Kidney capillary endothelial cell (primary cell): ENCODE measurements at places on chromosomes 16 and 17.

DNA sequence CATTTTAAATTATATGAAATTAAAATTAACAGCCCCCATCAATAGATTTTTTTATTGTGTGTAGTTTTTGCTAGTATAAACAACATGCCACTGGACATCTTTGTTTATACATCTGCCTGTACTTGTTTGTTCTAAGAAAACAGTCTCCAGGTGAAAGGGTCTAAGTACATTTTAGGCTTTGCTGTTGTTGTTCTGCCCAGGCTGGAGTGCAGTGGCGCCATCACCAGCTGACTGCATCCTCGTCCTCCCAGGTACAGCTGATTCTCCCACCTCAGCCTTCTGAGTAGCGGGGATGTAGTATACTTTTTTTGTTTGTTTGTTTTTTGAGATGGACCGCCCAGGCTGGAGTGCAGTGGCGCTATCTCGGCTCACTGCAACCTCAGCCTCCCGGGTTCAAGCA lies 25.5 kb downstream of the C17orf58 start:
- no peak for DNase-seq

GRCh38 chr16:84087001-84087400 lies 29.7 kb downstream of the MBTPS1 start:
- DNase-seq, result no peak

DNA sequence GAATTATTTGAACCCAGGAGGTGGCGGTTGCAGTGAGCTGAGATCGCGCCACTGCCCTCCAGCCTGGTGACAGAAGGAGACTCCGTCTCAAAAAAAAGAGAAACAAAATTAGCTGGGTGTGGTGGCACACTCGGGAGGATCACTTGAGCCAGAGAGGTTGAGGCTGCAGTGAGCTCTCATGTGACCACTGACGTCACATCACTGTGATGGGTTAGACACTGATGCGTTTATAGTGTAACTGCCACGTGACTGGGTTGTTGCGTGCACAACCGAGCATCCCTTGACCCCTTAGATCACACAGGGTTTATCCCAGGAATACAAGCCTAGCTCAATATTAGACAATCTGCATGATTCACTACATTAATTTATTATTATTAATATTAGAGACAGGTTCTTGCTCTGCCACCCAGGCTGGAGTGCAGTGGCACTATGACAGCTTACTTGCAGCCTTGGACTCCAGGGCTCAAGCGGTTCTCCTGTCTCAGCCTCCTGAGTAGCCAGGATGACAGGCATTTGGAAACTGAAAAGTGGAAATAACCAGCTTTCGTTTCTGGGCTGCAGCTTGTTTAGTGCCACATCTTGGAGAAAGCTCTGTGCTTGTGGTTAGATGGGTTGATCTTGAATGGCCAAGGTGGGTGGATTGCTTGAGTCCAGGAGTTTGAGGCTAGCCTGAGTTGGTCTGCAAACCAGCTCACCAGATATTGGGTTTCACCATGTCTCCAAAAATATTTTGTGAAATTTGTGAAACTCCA lies 26.4 kb upstream of the ABR start:
- DNase-seq, result no peak

DNA sequence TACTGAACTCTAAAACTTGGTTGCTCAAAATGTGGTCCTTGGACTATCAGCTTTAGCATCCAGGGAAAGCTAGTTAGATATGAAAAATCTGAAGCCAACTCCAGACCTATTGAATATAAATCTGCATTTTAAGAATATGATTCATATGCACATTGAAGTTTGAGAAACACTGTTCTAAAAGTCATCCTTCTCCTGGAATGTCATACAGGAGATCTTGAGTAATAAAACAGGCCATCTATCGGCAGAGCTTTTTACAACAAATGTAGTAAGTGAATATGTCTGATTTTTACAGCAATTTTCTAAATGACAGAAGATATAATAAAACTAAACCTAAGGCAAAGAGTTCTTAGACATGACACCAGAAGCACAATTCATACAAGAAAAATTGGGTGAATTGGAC lies 140.4 kb downstream of the PMP22 start:
- DNase-seq, result no peak

DNA sequence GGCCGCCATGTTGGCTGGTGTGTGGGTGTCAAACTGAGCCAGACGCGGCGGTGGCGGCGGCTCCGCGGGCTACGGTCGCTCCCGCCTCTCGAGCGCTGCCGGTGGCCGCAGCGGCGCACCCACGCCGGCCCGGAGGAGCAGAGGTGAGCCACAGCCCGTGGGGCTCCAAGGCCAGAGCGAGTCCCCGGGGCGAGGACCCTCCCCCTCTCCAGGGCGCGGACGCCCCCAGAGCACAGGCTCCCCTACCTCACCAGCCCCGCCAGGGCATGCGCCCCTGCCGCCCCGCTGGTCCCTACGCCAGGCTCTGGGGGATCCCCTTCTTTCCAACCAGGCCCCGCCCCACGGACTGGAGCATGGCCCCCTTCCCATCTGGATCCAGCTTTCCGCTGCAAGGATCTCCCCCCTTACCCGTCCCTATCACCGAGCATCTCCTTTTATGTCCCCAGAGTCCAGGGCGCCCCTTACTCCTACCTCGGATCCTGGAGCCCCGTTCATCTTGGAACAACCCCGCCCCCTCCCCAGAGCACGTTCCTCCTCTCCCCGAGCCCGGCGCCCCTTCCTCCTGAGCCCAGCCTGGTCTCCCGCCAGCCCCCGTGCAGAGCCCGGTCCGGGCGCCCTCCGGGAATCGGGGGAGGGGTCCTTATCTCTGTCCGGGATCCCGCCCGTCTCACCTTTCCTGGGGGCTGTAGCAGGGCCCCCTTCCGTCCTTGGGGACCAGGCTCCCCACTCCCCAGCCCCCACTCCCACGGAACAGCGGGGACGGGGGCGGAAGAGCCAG lies 412 bp downstream of the EPN2 start:
- DNase-seq, result no peak

DNA sequence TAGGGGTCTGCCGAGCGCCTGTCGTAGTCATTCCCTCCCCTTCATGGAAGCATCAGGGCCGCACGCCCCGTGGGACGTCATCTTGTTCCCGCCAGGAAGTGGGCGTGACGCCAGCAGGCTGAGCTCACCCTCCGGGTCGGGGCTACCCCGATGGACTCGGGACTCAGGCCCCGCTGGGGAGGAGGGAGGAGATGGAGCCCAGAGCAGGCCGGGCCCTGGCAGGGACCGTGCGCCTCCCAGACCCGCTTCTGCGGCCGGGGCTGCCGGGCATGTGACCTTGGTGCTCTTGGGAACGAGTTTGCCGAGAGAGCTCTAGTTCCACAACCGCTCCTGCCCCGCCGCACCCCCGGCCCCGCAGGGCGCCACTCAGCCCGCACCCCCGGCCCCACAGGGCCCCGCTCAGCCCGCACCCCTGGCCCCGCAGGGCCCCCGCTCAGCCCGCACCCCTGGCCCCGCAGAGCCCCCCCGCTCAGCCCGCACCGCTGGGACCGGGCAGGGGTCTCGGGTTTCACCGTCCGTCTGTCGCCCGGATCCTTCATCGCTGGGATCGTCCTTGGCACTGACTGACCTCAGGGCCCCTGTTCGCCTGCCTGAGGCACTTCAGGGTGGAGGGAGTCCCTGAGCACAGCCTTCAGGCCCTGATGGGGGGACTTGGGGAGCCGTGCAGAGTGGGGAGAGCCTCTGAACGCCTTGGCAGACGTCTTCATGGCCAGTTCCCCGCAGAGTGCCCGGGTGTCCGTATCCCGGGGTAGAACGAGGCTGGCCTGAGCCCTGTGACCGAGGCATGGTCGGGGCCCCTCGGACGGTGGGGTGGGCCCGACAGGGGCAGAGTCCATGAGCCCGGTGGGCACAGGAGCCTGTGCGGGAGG lies 5.8 kb downstream of the CACNA1H start:
- DNase-seq, result peak; percentile 19

DNA sequence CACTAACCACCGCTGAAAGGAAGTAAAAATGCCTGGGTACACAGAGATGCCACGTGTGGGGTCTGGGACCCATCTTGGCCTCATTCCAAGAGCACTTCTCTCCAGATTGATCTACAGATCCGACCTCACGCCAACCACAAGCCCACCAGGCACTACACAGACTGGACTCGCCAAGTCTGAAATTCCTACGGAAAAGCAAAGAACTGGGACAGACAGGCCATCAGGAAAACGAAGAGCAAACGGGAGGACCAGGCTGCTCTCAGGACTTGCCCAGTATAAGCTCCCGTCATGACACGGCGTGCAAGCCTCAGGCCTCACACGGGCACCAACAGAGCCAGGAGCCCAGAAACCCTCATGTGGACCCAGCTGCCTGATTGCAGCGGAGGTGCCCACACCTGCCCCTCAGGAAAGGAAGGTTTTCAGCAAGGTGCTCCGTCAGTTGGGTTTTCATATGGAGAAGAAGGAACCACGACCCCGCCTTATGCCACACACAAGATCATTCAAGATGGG lies 20.1 kb upstream of the C16orf95 start:
- no peak for DNase-seq

DNA sequence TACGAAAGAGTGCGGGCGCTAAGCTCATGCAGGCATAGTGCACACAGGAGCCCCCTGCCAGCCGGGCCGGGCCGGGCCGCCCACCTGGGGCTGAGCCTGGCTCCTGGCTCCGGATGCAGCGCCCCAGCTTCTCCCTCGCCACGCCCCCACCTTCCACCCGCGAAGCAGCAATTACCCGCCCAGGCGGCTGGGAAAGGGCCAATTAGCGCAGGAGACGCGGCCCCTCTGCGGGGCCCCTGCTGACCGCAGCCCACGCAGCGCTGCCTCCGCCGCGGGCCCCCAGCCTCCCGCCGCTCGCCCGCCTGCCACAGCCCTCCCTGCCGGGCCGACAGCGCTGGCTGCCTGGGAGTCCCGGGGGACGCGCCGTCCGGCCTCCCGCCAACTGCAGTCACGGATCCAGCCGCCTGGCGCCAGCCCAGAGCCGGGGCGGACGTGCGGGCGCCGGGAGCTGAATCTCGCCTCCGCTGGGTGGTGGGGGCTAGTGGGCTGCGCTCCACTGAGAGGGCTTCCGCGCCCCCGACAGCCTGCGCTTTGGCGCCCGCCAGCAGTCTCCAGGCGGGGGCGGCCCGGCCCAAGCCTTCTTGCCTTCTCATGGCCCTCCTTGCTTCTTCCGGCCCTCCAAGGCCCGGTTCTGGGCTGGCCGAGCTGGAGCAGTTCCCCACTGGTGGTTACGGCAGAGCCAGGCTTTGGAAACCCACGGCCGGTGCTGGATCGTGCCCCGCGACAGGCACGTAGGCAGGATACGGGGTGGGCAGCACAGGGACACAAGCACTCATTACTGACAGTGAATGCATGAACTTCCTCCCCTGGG lies 14.9 kb upstream of the CBFB start:
- peak; percentile 83 for DNase-seq

- DNase-seq, result no peak
Observed at GRCh38 chr16:89081556-89081955, 12.1 kb upstream of the ACSF3 start.

DNA sequence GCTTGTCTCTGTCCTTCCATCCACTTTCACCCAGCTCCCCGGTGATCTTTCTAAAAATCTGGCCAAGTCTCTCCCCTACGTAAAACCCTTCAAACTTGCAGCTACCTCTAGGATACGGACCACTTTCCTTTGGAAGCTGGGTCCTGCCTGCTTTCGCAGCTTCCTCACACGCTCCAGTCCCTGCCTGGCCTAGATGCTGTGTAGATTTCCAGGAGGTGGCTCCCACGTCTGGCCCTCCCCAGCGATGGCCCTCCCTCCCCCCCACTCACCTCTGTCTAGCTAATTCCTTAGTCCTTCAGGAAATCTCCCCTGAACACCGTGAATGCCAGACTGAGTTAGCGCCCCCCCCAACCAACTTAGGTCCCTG lies 579 bp upstream of the LRRC59 start:
- no peak for DNase-seq

GRCh38 chr17:72943826-72944689 lies 148.4 kb downstream of the SLC39A11 start:
- no peak for DNase-seq

DNA sequence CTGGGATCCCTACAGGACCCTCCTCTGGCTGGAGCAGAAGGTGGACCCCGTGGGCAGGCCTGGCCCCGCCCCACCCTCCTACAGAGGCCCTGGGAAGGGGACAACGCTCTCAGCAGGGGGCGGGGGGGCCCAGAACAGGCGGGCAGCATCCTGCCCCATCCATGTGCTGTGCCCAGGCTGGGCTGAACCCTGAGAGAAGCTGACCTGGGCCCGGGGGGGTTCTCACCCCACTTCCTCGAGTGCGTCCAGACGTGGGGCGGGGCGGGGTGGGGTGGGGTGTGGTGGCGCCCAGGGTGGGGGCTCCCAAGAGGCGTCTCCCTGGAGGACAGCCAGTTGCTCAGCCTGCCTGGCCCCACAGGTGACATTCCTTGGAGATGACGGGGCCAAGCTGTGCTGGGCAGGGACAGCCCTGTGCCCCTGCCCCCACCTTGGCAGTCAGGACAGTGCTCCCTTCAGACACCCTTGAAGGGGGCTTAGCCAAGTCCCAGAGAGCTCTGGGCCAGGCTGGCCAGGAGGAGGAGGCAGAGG lies 390 bp upstream of the UNC13D start:
- no peak for DNase-seq

DNA sequence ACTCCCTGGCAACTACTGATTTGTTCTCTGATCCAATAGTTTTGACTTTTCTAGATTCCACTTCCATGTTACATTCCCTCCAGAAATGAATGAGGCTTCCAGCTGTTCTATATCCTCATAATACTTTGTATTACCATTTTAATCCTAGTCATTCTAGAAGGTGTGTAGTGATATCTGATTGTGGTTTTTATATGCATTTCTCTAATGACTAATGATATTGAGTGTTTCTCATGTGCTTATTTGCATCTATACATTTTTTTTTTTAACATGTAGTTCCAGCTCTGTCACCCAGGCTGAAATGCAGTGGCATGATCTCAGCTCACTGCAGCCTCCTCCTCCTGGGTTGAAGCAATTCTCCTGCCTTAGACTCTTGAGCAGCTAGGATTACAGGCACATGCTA lies 7.3 kb downstream of the ADGRG5 start:
- DNase-seq, result no peak

DNA sequence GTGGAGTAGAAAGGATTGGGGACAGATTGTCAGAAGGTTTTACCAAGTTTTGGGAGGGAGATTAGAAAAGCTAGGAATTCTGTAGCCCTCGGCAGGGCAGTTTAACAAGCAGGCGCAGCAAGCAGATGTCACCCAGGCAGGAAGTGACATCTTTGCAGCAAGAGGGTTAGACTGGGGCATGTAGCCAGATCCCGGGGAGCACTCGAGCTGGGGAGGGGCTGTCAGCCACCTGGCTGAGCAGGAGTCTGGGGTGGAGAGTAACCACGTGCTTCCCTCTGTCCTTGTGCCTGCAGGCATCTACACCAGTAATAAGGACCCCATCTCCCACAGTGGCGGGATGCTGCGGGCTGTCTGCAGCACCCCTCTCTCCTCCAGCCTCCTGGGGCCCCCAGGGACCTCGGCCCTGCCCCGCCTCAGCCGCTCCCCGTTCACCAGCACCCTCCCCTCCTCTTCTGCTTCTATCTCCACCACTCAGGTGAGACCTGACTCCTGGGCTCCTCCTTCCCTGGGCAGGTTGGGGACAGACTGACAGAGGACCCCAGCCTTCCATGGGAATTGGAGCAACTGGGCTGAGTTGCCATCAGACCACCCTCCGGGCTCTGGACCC lies 12.2 kb downstream of the MLLT6 start:
- DNase-seq, result no peak
